BE2C (cell line): ENCODE measurements at places on chromosomes 11 and 22.
A peak's percentile ranks its signal among the peaks of the same experiment; 100 is the strongest.

DNA sequence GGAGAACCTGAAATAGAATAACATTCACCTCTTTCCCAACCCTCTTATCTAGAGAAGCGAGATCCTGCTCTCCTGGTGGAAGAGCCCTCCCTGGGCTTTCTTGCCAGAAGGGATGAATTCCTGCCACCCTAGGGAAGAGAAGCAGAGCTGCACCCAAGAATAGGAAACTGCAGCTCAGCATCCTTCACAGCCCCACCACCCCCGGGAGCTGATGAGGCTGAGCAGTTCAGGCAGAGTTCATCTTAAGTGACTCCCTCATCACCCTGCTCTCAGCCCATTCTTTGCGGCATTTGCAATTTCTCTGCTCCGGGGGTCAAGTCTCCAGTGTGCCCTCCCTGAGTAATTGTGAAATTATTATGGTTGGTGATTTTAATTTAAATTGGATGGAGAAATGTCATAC is 514.9 kb downstream of the BUD13 start:
- DNase-seq, result no peak

DNA sequence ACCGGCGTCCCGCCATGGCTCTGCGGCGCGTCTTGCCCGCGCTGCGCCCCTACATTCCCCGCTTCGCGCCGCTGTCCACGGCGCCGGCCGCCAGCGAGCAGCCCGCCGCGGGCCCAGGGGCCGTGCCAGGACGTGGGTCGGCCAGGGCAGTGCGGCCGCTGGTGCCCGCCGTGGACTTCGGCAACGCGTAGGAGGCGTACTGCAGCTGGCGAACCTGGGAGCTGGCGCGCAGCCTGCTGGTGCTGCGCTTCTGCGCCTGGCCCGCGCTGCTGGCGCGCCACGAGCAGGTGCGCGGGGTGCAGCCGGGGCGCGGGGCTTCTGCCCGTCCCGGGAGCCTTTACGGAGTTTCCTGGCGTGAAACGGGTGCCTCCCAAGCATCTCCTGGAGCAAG is 20.1 kb downstream of the DGCR6L start:
- no peak for DNase-seq

DNA sequence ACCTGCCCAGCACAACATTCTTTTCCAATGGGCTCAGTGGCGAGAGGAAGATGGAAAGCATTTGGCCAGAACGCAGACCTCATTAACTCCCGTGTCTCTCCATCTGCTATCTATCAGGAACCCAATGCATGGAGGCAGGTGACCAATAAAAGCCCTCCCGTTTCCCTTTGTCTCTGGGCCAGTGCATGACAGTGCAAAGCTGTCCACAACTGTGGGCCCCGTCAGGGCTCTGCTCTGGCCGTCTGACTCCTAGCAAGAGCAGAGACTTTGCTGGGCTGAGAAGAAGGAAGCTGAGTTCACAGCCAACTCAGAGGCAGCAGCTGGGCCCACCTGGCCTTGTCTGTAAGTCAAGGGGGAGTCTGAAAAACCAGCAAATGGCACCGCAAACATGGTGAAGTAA is 177.8 kb downstream of the TENM4 start:
- no peak for DNase-seq

GRCh38 chr11:46114961-46115360 is 6.3 kb downstream of the PHF21A start:
- no peak for DNase-seq

- peak; percentile 44 for DNase-seq
Observed at GRCh38 chr11:18721561-18722292, 4.3 kb downstream of the IGSF22 start.

DNA sequence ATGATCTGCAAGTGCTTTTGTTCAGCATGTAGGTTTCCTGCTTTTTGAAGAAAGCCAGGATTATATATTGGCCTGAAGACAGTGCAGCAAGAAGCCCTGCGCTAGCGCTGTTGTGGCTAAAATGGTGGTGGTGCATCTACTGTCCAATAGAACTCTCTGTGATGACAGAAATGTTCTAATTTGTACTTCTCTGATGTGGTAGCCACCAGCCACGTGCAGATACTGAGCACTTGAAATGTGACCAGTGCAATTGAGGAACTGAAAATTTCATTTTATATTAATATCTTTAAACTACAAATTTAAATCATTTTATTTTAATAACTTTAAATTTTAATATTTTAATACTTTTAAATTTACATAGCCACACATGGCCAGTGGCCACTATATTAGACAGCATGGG is 73.0 kb upstream of the PAX6 start:
- DNase-seq, result no peak

DNA sequence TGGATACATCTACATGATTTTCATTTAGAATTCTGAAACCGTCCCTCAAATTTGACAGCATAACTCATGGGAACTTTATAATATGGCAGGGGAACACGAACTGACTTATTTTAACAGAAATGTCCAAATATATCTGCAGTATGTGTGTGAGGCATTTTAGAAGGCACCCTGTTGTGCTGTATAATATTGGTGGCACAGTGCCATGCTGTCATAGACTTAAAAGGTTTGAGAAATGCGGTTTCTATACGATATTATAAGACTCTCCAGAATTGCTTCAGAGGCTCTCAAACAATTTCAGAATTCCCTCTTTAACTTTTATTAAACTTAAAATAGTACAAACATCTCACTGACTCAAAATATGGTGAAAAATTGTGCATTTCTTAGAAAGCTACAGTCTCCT is 181.6 kb downstream of the MSANTD4 start:
- DNase-seq, result no peak

DNA sequence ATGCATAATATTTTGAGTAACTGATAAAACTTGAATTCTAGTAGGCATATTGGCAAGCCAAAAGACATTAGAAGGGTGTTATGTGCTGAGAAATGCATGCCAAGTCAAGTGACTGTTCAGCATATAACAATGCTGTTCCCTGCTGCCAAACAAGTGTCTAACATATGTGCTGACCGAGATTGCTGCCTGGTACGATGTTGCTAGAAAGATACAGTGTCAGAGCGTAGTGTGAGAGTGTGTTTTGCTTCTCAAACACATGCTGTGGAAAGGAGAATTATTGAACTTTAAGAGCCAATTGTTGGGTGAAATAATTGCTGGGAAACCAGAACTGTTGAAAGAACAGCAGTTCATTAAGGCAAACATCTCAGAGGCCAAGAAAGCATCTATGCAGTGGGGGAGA is 71.3 kb upstream of the GRIA4 start:
- no peak for DNase-seq

DNA sequence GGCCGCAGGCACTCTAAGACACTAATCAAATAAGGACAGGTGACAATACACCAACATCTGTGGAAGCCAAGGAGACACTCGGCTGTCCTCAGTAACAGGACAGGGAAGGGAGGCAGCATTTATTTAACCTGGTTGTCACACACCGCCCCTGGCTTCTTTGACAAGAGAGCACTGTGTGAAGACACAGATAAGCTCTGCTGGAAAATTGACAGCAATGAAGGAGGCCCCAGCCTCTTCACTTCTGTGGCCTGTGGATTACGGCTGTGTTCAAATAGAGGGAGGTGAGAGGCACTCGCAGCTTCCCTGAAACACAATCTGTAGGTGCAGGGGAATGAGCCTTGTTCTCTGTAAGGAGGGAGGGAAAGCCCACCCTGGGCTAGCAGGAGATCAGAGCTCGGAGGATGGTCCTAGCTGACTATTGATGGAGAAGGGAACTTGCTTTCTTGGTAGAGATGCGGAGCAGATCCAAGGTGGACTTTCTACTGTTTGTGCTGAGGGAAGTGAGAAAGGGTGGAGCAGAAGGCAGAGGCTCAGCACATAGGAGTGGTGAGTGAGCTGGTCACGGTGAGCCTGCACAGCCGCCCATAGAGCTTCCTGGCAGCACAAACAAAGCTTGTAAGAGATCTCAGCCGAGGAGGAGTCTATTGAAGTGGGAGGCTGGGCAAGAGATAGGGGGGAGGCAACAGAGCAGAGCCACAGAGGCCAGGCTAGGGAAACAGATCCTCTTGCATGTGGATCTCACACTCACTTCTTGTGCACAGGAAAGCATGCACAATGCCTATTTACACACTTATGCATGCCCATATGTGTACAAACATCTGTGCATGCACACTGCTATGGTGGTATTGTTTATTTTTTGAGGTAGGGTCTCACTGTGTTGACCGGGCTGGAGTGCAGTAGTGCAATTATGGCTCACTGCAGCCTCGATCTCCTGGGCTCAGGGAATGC is 114.6 kb upstream of the THY1 start:
- no peak for DNase-seq

- no peak for DNase-seq
Observed at GRCh38 chr11:46553814-46554212, 40.0 kb downstream of the AMBRA1 start.

DNA sequence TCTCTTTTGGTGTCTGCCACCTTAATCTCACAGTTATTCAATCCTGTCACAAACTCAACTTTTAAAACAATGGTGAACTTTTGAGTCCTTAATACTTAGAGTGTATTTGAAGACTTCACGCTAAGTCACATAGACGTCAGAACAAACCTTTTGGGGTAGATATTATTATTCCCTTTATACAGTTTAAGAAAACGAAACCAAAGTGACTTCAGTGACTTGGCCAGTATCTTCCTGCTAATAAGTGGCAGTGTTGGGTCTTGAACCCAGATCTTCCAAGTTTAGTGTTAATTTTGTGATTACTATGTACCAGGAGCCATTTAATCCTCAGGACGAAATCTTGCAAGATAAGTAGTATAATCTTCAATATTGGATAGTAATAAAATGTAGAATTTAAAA is 691 bp downstream of the CEP295 start:
- no peak for DNase-seq

- DNase-seq, result no peak
Observed at GRCh38 chr11:43577566-43578264, 102.8 kb upstream of the HSD17B12 start.

GRCh38 chr11:107998761-107999160 is 9.9 kb upstream of the CUL5 start:
- no peak for DNase-seq

DNA sequence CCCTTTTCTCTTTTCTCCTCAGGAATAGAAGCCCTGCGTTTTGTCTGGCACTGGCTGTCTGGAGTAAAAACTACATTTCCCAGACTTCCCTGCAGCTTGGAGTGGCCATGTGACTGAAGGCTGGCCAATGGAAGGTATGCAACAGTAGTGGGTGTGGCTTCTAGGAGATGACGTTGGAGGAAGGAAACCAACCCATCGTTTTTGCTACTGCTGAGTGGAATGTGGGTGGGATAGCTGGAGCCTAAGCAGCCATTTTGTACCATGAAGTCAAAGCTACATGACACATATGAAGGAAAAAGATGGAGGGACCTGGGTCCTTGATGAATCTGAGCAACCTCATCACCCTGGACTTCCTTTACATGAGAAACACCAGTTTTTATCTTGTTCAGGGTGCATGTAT is 19.6 kb downstream of the FGF3 start:
- peak; percentile 66 for DNase-seq

- DNase-seq, result no peak
Observed at GRCh38 chr11:73914284-73914683, 36.5 kb upstream of the DNAJB13 start.

DNA sequence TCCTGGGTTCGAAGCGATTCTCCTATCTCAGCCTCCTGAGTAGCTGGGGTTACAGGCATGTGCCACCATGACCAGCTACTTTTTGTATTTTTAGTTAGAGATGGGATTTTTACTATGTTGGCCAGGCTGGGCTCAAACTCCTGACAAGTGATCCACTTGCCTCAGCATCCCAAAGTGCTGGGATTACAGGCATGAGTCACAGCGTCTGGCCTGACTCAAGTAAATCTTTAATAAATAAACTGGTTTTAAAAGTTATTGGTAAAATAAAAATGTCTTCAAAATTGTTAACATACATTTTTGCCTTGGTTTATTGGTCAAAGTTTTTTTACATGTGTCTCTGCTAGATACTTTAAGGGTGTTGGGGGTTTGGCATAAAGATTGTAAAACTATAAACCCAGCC is 7.3 kb upstream of the PES1 start:
- DNase-seq, result no peak

DNA sequence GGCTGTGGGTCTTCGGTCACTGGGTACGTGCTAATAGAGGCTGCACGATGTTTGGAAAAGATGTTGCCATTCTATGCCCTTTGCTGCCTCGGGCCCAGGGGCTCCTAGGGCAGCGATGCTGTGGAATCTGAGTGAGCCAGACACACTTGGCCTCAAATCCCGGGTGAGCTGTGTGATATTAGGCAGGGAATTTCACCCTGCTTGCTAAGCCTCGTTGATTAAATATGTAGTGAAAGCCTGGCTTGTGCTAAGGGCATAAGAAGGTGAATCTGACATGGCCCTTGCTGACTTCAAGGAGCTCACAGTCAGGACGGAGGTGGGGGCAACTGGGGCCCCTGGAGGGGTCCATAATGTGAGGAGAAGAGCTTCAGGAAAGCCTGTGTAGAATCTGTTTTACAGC is 5.4 kb upstream of the HMOX1 start:
- no peak for DNase-seq

GRCh38 chr22:26592421-26592891 is 2.5 kb upstream of the TPST2 start:
- DNase-seq, result no peak

DNA sequence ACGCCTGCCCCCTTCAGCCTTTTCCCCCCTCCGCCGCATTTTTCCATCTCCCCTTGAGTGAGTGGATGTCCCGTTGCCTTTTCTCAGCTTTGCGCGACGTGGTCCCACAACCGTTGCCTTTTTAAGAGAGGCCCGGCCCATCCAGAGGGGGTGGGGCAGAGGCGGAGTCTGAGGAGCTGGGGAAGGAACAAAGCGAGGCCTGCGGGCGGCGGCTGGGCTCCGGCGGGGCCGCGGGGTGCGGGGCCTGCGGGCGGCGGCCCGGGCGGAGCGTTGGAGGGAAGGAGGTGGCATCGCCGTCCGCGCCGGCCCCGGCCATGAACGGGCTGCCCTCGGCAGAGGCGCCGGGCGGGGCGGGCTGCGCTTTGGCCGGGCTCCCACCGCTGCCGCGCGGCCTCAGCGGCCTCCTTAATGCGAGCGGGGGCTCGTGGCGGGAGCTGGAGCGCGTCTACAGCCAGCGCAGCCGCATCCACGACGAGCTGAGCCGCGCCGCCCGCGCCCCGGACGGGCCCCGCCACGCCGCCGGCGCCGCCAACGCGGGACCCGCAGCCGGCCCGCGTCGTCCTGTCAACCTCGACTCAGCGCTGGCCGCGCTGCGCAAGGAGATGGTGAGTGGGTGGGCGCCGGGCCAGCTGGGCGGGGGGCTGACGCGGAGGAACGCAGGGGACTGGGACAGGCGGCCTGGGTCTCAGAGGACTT is at the start of gene FAM89B:
TSS of gene FAM89B (plus strand) at position 183 of the 696 bp plus-strand sequence. CDS start at position 315, 132 bp downstream.
- peak; percentile 84 for DNase-seq

DNA sequence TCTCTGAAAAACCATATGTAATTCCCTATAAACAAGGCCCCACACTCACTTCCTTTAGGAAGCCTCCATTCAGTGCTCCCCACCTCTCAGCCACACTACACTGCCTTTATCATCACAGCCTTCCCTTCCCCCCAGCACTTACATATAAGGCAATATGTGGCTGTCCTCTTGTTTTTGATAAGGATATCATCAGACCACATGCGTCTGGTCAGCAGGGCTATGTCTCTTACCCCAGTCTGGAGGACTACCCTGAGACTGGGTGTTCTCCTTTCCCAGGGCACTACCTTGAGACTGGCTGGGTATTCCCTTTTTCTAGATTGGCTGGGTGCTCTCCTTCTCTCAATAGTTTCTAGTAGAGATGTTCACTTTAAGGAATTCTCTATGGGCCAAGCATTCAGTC is 7.8 kb downstream of the KCNE3 start:
- no peak for DNase-seq

GRCh38 chr11:117527271-117527670 is 199.6 kb downstream of the CEP164 start:
- DNase-seq, result no peak
